ENCODE measurements at places on chromosomes 11 and 22.

DNA sequence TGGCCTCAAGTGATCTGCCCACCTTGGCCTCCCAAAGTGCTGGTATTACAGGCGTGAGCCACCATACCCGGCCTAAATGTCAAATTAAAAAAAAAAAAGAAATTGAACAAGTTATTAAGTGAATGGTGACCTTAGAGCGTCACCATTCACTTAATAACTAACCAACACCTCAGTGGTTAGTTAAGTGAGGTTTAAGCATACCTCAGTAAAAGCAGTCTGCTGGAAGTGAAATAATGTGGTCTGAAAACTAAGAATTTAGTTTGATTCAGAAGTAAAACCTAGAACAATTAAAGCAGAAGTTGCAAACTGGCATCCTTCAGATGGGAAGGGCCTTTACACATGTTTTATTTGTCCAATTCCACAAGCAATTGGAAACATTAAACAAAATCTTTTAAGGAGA is 71.5 kb downstream of the FCHSD2 start:
- DNase-seq: no peak

DNA sequence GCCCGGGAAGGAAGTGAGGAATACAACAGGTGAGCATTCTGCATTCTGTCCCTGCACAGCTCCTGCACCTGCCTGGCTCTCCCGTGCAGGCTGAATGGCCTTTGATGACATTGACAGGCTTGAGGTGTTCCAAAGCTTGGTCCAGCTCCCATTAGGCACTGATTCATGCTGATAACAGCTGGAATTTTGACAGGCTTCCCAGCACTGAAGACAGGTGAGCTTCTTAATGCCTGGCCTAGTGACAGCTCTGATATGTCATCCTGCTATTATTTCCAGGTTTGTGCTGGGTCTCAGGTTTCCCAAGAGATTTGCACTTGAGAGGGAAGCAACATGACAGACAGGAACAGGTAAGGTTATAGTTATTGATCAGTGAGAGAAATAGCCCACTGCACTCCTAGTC is 58.0 kb upstream of the MTNR1B start:
- no peak for DNase-seq

DNA sequence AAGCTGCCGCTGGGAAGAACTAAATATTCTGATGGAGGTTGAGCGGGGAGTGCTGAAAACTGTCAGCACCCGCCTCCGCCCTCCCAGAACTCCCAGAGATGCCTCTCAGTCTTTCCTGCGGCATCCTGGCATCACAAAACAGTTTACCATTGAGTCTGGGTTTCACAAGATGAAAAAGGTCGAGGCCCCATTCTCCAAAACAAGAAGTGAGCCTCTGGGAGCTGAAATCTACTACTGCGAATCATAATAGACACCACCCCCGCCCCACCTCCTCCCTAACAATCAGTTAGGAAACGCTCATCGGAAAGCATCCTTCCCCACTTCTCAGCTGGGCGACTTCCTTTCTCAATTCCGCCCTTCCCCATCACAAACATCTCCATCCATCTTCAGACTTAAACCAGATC is 1.0 kb downstream of the SUN2 start:
- no peak for DNase-seq

DNA sequence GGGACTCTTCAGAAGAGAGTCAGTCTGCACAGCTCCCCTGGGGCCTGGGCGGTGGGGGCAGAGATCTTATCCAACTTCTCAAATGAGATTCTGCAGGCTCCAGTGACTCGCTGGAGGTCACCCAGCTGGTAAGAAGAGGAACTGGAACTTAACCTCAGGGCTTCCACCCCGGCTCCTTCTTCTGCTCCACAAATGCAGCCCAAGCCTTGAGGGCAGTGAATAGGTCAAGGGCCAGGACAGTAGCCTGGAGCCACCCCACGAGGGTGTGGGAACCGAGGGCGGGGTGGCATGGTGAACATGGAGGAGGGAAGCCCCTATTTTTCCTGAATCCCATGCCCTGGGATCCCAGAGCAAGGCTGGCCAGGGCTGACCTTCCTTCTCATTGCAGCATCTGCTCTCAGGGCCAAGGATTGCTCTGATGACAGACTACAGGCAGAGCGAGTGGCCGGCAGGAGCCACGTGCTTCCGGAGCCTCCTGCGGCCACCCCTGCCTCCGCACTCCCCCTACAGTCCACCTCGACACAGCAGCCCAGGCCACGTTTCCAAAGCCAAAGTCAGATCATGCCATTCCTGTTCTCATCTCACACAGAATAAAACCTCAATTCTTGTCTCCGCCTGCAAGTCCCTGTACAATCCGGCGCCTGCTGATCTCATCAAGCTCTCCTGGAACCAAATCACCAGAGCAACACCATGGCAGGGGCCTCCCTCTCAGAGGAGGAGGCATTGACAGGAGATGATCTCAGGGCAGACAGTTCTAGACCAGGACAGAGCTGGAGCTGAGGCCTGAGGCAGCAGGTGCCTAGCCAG is 21.1 kb upstream of the UPK3A start:
- DNase-seq: peak; percentile 81

DNA sequence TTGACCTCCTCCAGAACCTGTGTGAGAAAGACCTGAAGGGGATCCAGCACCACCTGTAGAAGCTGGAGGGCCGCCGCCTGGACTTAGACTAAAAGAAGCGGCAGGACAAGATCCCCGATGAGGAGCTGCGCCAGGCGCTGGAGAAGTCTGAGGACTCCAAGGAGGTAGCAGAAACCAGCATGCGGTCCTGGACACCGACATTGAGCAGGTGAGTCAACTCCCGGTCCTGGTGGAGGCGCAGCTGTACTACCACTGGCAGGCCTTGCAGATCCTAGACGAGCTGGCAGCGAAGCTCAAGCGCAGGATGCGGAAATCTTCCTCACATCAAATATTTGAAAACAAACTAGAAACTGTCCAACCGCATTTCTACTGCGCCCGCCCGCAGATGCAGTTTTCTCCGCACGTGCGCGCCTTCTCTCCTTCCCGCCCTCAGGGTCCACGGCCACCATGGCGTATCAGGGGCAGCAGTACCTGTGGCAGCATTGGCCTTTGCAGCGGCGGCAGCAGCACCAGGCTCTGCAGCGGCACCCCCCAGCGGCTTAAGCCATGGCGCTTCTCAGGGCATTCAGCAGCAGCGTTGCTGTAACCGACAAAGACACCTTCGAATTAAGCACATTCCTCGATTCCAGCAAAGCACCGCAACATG is 10.2 kb downstream of the CLDN25 start:
- no peak for DNase-seq

- no peak for DNase-seq
These were observed 45.9 kb upstream of the ARFGAP3 start for GRCh38 chr22:42902875-42903510.

DNA sequence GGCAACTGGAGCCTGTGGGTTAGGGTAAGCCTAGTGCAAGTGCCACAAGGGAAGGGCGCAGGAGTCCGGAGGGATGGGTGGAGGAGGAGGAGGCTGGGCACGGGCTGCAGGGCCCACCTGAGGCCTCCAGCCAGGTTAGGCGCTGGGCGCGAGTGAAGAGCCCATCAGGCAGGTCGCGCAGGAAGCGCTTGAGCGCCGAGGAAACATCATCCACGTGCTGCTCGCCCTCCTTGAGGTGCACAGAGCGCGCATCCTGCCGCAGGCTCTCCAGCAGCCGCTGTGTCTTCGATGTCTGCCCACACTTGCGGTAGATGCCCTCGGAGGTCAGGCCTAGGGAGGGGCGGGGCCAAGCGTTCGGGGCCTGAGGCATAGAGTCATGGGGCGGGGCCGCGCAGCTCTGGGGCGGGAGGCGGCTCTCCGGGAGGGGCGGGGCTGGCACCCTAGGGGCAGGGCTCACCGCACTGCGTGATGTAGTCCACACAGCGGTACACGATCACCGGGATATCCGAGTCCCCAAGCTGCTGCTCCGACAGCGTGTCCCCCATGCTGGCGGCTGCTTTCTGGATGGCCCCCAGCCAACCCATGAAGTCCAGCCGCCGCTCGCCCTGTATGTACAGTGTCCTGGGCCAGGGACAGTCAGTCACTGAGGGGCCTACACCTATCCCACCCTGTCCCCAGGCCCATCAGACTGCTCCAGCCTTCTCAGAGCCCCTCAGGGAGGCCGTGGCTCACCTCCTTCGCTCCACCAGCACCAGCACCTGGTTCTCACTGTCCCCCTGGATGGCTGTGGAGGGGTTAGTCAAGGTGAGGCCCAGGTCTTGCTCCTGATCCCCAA is 22.9 kb upstream of the PDE2A start:
- DNase-seq: no peak

DNA sequence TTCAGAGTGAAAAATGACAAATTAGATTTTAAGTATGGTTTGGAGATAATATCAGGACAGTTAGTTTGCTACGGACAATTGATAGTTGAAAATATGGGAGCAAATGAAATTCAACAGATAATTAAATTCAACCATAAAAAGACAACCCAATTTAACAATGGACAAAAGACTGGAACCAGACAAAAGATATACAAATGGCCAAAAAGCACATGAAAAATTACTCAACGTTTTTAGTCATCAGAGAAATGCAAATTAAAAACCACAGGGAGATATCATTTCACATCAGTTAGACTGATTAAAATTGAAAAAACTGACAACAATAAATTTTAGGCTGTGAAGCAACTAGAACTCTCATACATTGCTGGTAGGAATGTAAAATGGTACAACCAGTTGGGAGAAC is 27.2 kb downstream of the SIK2 start:
- DNase-seq: no peak

- DNase-seq: no peak
These were observed 29.9 kb downstream of the TPST2 start for GRCh38 chr22:26559961-26560575.

DNA sequence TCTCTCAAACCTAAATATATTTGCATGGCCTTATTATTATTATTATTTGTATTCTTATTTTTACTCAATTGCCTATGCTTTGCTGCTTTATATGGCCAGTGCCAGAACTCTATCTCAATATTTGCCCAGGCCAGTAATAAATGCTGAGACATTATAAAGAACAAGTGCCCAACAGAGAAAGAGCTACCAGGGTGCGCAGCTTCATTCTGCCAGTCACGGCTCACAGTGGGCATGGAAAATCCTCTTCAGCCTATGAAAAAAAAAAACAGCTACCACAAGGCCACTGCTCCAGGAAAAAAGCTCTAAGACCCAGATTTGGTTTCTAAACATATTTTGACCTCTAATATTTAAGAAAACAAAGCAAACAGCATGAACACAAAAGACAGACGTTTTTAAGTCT is 1223.6 kb downstream of the LRRC4C start:
- DNase-seq: no peak

DNA sequence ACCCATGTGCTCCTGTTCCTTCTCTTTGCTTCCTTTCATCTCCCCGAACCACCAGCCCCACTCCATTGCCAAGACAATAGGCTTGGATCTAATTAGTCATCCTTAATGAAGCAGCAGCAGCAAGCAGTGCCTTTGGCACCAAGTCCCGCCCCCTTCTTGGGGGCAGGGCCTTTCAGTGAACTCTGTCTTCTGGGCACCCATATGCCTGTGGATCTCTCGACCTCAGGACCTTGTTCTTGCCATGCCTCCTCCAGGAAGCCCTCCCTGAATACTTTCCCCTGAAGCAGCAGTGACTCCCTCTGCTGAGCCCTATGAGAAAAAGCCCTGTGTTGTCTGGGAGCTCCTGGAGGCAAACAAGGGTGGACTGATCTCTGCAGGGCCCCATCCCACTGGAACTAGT is 32.1 kb downstream of the ARHGEF17 start:
- DNase-seq: no peak

- DNase-seq: no peak
These were observed 59.3 kb downstream of the DGCR2 start for GRCh38 chr22:19062943-19063308.

GRCh38 chr11:44784436-44784760 is 57.6 kb downstream of the TSPAN18 start:
- no peak for DNase-seq

DNA sequence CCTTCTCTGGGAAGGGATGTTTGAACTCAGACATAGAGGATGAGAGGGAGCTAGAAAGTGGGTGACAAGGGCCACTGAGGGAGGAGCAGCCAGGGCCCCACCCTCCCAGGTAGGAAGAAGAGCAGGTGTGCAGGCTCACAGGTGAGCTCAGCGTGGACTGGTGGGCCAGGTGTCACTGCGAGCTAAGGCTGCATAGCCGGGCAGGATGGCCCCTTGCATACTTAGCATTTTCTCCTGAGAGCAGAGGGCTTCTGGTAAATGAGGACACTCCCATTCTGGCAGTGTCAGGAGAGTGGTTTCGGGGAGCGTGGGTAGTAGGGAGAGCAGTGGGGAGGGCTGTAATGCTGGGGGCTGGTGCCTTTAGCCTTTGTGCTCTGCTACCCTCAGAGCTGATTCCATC is 843.4 kb downstream of the TBC1D22A start:
- DNase-seq: no peak

DNA sequence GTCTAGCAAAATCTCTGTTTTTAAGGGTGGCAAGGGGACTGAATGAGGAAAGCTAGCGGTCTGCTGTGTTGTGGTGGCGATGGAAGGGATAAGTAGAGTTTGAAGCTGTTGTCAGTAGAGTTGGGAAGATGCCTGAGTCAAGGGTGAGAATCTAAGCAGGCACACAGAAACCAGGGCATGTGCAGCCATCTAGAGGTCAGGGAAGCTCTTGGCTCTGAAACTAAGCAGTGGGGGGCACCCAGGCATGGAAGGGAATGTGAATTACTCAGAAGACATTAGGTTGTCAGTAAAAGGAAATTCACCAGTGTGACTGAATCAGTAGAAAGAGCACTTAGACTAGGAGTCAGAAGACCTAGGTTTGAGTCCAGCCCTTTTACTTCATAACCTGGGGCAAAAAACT is 15.4 kb downstream of the BMAL1 start:
- DNase-seq: no peak

DNA sequence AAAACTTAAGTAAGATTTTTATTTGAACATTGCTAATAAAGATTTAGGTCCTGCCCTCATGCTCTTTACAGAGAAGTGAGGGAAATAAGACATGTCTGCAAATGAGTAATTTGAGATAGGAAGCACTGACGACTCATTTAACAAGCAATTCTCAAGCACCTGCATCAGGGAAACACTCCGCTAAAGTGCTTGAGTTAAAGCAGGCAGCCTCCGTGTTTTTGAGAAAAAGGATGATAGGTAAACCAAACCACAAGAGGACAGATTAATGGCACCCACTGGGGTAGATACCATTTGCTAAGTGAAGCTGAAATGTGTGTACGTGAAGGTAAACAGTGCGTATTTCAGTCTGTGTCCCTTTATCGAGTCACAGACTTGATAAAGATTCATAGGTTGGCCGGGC is 184.6 kb upstream of the CARD18 start:
- DNase-seq: no peak

GRCh38 chr11:24386546-24387397 is 110.1 kb upstream of the LUZP2 start:
- DNase-seq: peak; percentile 7

- DNase-seq: no peak
These were observed 97.7 kb downstream of the NXPE2 start for GRCh38 chr11:114775875-114776621.

DNA sequence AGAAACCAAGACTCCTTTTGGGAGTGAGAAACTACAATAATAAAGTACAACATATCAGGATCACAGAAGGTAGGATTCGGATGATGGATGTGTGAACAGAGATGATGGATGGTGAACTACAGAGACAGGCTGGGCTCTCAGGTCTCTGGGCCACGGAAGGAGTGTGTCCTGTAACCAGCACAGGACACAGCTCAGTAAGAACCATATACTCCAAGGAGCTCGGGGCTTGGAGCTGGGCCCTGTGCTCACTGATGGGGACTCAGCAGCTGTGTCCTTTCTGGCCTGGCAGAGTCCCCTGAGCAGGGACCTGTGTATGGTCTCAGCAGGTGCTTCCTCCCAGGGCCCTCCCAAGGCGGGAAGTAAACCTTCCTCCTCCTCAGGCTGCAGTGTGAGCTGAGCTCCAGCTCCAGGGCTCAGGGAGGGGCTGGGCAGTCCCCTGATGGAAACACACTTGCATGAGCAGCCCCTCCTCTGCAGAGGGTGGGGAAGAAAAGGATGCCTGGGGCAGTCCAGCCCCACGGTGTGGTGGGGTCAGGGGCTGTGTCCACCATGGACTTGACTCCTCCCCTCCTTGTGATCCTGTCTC is 39.8 kb upstream of the TOP3B start:
- DNase-seq: no peak

Data from Calu3 (cell line).